ENCODE measurements at places on chromosomes 4 and X.

DNA sequence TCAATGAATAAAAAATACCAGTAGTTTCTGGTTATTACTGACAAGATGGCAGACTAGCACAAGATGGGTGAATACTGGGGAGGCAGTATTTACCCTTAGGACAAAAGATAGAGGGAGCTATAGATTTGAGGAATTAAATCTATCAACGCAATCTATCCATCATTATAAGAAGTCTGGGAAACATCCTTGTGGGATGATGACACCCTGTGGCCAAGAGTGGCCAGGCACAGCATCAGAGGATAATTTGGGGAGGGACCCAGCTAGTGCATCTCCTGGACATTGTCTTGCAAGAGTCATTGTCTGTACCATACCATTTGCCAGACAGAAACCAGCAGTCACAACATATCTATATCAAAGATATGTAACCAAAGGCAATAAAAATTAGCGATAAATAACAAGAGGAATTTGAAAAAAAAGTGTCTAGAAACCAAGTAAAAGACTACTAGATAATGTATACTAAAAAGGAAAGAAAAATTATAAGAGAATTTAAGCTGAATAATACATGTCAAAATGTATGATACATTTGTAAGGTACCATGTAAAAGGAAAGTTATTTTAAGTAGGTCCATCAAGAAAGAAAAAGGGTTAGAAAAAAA, 22.9 kb downstream of the KCTD8 start:
- peak; percentile 72 for DNase-seq

DNA sequence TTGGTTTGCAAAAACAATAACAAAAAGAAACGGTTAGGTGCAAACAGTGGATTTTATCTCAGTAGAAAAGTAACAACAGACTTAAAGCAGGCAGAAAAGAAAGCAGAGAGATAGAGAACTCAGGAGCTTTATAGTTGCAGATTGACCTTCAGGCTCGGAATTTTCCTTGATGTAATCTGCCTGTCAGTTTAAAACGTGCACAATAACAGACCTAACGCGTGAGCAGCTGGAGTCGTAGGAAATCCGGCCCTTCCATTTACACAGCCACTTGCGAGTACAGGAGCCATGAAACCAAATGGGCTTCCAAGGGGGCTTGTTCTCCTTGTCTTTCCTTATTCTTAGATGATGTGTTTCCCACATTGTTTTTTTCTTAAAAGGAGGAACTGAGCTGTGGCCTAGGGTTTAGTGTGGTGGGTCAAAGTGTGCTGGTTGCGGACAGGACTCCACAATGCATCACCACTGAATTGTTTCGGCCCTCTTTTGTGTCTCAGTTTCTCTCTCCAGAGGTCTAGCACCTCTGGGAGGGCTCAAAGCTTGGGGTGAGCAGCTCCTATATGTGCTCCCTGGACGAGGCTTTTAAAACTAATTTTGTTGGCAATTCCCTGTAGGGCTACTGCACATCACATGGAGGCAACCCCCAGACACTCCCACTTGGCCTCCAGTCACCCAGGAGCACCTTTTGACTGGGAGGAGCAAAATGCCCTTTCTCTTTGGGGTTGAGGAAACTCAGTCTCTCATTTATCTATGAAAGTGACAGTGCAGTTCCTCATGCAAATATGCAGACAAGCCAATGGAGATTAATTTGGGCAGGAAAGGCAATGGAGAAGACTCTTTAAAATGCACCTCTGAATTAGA, 13.9 kb upstream of the MPP1 start:
- no peak for DNase-seq

- DNase-seq: no peak
These were observed 23.4 kb downstream of the NSG1 start for GRCh38 chr4:4410271-4410670.

DNA sequence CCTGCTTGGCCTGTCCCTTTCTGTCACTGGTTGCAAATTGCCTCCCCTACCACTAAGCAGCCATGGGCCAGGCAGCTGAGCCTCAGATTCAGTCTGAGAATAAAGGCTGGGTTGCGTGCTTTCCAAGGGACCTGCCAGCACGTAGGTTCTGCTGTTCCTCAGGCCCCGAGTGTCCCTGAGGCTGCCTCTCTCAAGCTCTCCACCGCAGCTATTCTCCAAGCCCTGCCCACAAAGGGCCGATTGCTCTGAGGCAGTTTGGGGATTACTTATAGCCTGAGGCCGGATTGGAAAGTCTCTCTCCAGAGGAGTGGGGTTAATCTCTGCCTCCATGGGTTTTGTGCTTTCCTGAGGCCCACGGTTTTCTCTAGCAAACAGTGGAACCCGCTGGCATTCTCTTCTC, 590.7 kb downstream of the BCOR start:
- peak; percentile 55 for DNase-seq

DNA sequence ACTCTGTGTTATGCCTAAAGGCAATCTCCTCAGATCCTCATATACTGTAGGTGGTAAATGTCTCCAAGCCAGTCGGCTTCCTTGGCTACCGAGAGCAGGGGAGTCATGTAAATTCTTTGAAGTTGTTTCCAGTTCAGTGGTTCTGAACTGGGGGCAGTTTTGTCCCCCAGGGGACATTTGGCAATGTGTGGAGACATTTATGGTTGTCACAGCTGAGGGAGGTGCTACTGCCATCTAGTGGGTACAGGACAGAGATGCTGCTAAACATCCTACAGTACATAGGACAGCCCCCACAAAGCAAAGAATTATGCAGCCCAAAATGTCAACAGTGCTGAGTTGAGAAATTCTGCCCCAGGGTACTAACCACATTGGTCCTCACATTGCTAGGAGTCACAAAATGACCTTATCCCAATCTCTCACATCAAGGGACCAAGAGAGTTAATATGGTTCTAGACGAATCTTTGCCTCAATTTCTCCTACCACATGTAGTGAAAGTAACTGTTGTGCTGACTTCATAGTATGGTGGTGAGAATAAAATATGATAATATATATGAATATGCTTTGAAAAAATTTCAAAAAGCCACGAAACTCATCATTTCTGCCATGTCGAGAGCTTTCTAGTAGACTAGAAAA, 104.4 kb upstream of the ARHGAP24 start:
- DNase-seq: peak; percentile 67

- no peak for DNase-seq
These were observed 136.5 kb upstream of the GALNTL6 start for GRCh38 chr4:171676555-171677215.

DNA sequence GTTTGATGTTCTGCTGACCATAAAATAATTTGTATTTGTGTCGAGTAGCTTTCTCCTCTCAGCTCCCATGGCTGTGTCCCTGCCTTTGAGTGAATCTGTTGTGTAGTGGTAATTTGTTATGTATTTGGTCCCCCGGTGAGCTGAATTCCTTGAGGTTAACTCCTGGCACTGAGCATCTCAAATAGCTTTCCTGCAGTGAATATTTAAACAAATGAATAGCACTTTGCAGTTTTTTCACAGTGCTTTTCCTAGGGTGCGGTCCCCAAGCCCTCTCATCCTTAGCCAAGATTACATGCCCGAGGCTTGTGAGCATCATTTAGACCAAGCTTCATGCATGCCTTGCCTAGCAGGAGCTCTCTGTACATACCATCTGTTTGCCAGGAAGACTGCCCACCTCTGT, 74.2 kb downstream of the CLDN34 start:
- no peak for DNase-seq

Measured in neural progenitor cell (in vitro differentiated cells).